Stimulated activated CD8-positive, alpha-beta memory T cell treated with anti-CD3 and anti-CD28 coated beads, Interleukin-15, amount 100 ng/mL, for 1 hour (primary cell): ENCODE measurements at places on chromosomes 5 and 9.

- peak; percentile 32 for DNase-seq
These were observed 70.4 kb downstream of the MVB12B start for GRCh38 chr9:126397056-126397455.

DNA sequence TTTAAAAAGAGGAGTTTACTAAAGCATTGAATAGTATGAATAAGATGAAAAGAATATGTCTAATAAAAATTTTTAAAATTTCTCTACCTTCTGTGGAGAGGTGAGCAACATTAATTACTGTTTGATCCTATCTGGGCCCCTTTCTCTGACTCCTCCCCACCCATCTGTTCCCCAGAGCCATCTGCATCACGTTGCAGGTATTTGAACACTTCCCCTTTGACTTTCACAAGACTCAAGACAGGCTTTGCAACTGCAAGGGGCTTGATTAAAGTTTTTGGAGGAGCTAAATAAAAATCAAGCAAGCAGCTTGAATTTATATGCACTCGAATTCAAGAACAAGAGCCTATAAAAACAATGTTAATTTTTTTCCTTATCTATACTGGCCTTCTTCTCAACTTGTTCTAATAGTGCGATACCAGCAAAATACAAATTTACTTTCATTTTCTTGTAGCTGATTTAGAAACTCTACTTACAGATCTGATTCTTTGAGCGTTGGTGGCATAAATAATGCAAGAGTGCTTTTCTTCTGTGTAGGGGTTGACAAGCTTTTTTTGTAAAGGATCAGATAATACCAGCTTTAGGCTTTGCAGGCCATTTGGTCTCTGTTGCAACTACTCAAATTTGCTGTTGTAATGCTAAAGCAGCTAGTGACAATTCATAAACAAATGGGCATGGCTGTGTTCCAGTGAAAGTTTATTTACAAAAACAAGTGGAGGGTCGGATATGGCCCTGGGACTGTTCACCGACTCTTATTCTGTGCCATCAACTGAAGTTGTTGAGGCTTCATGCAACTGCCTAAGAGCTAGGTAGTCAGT, 21.2 kb downstream of the TXNDC8 start:
- no peak for DNase-seq

DNA sequence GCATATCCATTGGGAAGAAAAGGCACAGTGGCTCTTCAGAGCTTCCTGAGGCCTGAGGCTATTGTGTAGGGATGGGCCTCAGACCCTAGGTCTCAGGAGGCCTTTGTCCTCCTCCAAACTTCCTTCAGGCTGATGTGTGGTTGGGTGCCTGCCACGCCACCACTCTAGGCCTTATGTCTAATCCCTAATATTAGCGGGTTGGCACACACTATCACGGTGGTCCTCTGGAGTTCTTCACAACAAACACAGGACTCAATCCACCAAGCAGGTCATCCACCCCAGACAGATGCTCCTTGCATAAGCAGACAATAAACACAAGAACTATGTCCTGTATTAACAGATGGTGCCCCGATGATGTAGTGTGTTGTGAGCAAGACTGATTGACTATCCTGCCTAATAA, 31.0 kb upstream of the FSTL4 start:
- no peak for DNase-seq

- DNase-seq, result no peak
These were observed 157.2 kb upstream of the PANK3 start for GRCh38 chr5:168736281-168736831.

DNA sequence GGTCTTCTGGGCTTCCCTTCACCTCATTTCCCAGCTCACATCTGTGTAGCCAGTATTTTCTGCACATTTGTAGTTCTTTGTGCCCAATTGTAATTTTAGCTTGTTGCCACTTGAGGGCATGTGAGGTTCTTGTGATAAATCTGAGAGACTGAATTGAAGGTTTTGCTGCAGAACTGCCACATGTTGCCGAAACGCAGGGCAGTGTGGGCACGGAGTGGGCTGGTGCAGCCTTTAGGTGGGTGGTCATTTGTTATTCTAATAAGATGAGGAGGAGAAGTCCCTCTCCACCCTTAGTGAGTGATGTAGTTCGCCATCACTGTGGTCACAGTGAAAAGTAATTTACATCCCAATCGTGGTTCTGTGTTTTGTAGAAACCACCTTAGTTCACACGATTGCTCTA, 21.2 kb downstream of the OTULIN start:
- no peak for DNase-seq

DNA sequence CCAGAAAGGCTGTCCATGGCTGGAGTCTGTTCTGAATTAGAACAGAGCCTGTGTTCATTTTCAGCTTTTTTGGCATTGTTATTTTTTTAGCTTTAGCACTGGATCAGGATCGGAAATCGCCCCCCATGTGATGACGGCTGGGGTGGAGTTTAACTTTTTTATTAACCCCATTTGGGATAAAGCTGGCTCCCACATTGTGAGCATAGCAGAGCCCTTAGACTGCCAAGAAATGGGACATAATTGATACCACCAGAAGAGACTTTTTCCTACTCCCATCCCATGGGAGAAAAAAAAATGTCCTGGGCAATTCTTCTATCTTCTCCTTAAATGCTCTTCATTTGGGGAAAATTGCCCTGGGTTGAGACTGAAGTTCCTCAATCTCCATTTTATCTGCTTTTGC, 52.4 kb downstream of the SLIT3 start:
- DNase-seq, result no peak

DNA sequence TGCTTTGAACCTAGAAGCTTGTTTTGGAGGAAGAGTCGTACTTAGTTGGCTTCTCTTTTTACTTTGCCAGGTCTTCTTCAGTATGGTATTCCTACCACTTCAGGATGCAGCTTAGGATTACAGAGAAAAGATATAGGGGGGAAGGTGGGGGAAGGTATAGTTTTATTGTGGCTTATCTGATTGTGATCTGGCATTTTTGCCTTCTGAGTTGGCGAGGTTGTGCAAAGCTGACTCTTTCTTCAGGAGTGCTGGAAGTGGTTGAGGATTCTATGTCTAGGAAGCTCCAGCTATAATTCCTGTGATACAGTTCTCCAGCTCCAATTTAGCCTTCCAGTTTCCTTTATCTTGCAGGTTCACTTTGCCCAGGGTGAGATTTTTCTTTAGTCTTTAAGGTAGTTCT, 7.0 kb downstream of the CDC42SE2 start:
- no peak for DNase-seq

DNA sequence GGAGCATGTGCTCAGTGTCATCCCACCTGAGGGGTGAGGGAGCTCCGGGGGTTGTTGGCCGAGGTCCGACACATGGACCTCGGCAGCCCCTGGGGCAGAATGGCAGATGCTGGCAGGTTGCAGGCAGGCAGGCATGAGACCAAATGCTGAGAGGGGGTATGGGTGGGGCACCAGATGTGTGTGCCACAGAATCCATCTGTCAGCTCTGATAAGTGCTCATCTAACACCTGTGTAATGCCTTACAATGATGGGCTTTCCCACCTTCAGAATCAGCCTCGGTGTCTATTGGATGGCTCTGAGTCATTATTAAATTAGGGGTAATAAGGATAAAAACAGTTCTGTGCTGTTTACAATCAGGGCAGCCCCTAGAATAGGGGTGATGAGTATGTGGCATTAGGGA, 73.1 kb upstream of the SAP30L start:
- no peak for DNase-seq

GRCh38 chr5:119694284-119694683, 64.9 kb downstream of the FAM170A start:
- no peak for DNase-seq

- DNase-seq, result no peak
These were observed 2.7 kb downstream of the NXNL2 start for GRCh38 chr9:88537761-88538091.

DNA sequence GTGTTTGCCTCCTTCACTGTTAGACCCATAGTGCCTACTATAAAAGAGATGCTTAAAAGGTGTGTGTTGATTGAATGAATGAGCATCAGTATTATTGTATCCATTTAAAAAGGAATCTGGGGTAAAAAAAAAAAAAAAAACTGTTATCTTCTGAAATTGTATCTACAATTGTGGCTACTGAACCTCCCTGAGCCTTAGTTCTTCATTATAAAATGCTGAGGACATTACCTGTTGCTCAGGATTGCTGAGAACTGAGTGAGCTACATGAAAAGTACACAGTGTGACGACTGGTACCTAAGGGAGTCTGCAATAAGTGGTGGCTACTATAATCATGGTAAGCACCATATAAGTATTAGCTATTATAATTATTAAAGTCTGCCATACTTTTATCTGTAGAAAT, 270.7 kb downstream of the NR3C1 start:
- DNase-seq, result no peak

DNA sequence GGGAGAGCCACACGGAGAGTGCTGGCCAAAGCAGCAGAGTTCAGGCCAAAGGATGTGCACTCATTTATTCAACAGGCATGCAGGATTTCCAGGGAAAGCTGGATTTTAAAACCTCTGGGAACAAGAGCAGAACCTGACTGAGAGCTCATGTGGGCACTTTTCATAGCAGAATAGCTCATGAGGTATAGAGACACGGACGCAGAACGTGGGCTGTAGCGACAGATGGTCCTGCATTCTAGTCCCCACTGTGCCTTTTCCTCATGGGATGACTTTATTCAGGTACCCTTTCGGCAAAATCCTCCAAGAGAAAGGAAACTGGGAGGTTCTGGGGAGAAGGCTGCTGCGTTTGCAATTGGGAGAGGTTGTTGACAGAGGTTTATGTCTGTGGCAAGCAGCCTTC, 5.4 kb downstream of the IL4 start:
- DNase-seq, result no peak

DNA sequence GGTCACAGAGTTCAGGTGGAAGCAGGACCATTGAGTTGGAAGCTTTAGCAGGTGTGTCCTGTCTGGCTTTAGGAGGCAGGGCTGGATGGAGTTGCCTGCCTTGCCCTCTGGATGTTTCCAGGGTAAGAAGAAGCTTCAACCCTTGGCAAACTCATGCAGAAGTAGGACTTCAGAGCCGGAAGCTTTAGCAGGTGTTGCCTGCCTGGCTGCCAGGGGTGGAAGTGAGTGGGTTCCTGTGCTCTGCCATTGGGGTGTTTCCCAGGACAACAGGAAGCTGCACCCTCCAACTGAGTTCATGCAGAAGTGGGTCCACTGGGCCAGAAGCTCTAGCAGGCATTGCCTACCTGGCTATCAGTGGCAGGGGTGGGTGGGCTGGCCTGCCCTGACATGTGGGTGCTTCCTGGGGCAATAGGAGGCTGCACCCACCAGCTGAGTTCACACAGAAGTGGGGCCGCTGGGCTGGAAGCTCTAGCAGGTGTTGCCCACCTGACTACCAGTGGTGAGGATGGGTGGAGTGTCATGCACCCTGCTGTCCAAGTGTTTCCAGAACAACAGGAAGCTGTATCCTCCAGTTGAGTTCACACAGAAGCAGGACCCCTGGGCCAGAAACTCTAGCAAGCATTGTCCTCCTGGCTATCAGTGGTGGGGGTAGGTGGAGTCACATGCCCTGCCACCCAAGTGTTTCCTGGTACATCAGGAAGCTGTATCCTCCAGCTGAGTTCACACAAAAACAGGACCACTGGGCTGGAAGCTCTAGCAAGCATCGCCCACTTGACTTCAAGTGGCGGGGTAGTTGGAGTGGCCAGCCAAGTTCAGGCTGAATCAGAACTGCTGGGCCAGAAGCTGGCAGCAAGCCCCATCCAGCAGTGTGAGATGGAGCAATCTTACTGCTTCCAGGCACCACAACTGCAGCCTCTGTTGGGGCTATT, 24.6 kb downstream of the LOX start:
- no peak for DNase-seq

- DNase-seq, result no peak
These were observed 79.9 kb downstream of the AOPEP start for GRCh38 chr9:94806307-94806893.

DNA sequence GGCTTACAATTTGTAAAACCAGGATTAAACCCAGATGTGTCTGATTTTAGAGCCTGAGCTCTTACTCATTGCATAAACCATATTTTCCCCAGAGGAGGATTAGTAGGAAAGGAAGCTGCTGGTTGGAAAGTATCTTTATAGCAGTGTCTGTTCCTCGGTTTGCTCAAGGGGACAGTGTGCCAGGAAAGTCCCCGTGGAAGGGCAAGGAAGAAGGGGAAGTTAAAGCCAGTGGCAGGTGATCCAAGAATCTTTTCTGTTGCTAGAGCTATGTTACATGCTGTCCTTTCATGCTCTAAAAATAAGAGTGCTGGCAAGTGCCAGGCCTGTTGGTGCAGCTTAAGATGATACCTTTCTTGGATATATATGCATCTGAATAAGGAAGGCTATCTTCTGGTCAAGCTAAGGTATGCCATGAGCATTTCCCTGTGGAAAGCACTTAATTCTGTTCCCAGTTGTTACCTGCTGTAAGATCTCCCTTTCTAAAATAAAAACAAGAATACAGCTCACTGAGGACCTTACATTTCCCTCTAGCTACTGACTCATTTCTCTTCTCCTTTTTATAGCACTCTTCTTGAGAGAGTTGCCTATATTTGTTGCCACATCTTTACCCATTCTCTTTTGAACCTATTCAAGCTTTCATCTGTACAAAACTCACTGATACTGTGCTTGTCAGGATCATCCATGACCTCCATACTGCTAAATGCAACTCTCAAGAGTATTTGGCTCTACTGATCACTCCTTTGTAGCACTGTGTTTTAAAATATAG, 8.0 kb downstream of the PDCD1LG2 start:
- no peak for DNase-seq

GRCh38 chr5:9799606-9800005, 169.5 kb upstream of the TAS2R1 start:
- no peak for DNase-seq

GRCh38 chr9:20788526-20789451, 104.7 kb downstream of the FOCAD start:
- DNase-seq, result no peak
